ENCODE measurements at places on chromosomes 4 and X. TPM values are rescaled to one million over a fixed set of nuclear protein-coding genes. Genes with fewer than 3 reads are reported as not detected.

The UGT2B17 gene
- 0.33 TPM for total RNA-seq

The ANK2 gene
- 89.0 TPM for total RNA-seq

The SHROOM4 gene
- 13.9 TPM for total RNA-seq

The KIF4A gene
- 0.88 TPM for total RNA-seq

The USP17L5 gene
- total RNA-seq: not detected

The CXXC4 gene
- total RNA-seq: 1.5 TPM

The SOX3 gene
- not detected for total RNA-seq

Data from subcutaneous adipose tissue (tissue), 4 donors.